ENCODE measurements at places on chromosomes 7 and 10.
A peak's percentile ranks its signal among the peaks of the same experiment; 100 is the strongest.

DNA sequence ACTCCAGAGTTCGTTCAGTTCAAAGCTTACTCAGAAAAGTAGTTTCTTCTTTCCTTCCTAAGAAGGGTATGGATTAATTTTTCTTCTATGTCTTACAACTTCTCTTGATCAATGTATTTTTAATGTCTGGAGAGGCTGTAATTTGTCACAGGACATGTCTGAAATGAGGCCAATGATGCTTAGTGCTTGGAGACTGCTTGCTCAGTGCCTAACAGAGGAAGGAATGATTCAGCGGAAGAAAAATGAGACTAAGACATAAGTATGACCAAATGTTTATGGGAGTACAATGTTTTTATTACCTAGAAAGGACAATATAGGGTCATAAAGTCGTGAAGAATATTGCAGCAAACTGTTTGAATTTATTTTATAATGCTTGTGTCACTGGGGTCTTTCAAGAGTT is 43.3 kb downstream of the GPR37 start:
- no peaks in the 10 kb centered on the region for H3K36me3 ChIP-seq
- no peak for DNase-seq
- no peak overlapping the region for H3K4me3 ChIP-seq
- no peaks in the 10 kb centered on the region for H3K4me1 ChIP-seq

- no peak overlapping the region for H3K4me3 ChIP-seq
- DNase-seq = no peak
- H3K4me1 ChIP-seq = peaks cover 16% of the 10 kb centered on the region
- no peaks in the 10 kb centered on the region for H3K36me3 ChIP-seq
- no peaks in the 10 kb centered on the region for H3K27me3 ChIP-seq
Observed at GRCh38 chr7:1142051-1142635, 17.9 kb downstream of the ZFAND2A start.

DNA sequence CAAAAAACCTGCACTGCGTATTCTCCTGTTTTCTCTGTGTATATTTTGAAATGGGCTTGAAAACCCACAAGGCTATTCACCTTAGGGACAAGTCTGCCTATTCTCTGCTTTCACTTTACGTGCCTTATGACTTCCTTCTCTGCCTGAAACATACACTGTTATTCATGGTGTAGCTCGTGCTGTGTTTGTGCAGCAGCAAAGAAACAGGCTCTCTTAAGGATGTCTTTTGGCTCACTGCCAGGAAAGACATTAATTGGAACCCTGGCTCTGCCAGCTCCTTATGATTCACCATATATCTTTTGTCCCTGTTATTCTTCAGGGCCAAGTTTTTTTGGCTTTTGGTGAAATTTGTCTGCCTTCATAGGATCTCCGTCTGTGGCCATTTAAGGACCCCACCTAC is 92.4 kb downstream of the TMEM106B start:
- H3K36me3 ChIP-seq = no peaks in the 10 kb centered on the region
- no peak overlapping the region for H3K27ac ChIP-seq
- no peak overlapping the region for H3K4me3 ChIP-seq
- no peaks in the 10 kb centered on the region for H3K27me3 ChIP-seq
- H3K4me1 ChIP-seq = peaks cover 18% of the 10 kb centered on the region
- no peak for DNase-seq

DNA sequence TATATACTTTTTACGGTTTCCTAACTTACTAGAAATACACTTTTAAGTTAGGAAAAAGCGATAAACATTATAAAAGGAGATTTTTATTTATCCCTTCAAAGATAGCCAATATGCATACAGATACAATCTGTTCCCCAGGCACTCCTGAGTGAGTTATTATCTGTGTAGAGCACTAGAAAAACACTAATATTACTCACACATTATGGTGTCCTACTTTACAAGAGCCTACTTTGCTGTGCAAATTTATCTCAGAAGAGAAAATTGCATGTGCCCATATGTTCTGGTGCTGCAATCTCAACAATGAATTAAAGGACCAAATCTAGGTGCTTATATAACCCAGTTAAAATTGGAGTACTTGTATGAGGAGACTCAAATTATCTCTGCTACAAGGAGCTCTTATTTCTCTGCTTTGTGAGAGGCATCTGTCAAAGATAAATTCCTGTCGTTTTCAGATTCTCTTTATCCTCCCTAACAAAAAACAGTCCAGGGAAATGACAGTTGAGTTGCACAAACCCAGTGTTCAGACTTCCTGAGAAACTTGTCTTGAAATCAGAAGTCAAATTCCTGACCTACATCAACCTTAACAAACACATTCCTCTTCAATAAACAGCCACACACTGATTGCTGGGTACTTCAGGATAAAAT is 28.9 kb downstream of the CPA1 start:
- no peak for DNase-seq
- H3K36me3 ChIP-seq = peaks cover 23% of the 10 kb centered on the region
- H3K27me3 ChIP-seq = no peaks in the 10 kb centered on the region
- peaks cover 32% of the 10 kb centered on the region for H3K4me1 ChIP-seq
- peak overlapping the region; percentile 69 for H3K27ac ChIP-seq
- H3K4me3 ChIP-seq = peak overlapping the region; percentile 45

DNA sequence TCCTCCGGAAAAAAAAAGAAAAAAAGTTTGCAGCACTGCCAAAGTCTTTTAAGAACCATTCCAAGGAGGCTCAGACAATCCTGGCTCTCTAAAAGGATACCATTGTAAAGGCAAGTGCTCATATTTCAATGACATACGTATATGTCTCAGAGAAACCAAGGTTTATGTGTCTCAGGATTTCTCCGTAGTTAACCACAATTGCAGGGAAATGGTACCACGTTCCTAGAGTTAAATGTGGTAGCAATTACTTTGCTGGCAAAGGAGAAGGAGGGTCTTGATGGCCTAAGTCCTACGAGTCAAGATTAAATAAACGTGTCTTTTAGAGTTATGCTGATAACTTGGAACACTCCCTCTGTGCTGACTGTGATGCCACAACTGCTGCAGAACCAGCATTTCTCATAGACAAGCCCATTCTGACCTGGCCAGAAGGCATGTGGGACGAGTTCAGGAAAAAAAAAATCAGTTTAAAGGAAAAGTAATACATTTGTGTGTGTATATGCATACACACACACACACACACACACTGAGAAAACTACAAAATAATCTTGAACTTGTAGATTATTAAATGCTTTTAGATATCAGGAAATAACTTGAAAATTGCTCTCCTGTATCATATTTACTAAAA is 245.9 kb downstream of the FGFR2 start:
- H3K4me1 ChIP-seq = no peaks in the 10 kb centered on the region
- H3K27me3 ChIP-seq = no peaks in the 10 kb centered on the region
- DNase-seq = no peak
- no peak overlapping the region for H3K27ac ChIP-seq
- no peak overlapping the region for H3K4me3 ChIP-seq

GRCh38 chr10:128286141-128286761 is 160.0 kb upstream of the MKI67 start:
- H3K4me1 ChIP-seq = no peaks in the 10 kb centered on the region
- H3K36me3 ChIP-seq = no peaks in the 10 kb centered on the region

DNA sequence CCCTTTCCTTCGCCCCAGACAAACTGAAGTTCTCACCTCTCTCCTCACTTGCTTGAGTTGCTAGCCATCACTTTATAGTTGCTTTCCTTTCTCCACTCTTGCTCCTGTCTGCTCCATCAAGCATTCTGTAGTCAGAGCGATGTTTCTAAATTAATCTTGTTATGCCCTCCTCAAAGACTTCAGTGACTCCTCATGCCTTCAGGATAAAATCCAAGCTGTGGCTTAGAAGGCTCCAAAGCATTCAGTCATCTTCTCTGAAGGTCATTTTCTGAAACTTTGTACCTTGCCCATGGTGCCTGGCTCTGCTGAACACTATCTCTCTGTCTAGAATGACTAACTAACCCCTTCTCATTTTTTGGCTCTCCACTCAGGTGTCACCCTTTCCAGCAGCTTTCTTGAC is 222.4 kb upstream of the GRB10 start:
- H3K4me3 ChIP-seq = no peak overlapping the region
- DNase-seq = no peak
- H3K36me3 ChIP-seq = no peaks in the 10 kb centered on the region
- H3K27me3 ChIP-seq = no peaks in the 10 kb centered on the region
- no peak overlapping the region for H3K27ac ChIP-seq
- no peaks in the 10 kb centered on the region for H3K4me1 ChIP-seq

- no peak for DNase-seq
- no peak overlapping the region for H3K27ac ChIP-seq
- no peaks in the 10 kb centered on the region for H3K27me3 ChIP-seq
- H3K4me1 ChIP-seq = peaks cover 6% of the 10 kb centered on the region
- H3K4me3 ChIP-seq = no peak overlapping the region
- H3K36me3 ChIP-seq = no peaks in the 10 kb centered on the region
Observed at GRCh38 chr10:70297224-70297623, 13.4 kb upstream of the NPFFR1 start.

GRCh38 chr7:155141562-155141961 is 71.4 kb downstream of the HTR5A start:
- no peak for DNase-seq
- H3K4me3 ChIP-seq = no peak overlapping the region
- H3K27ac ChIP-seq = no peak overlapping the region
- peaks cover 25% of the 10 kb centered on the region for H3K27me3 ChIP-seq

- H3K4me3 ChIP-seq = no peak overlapping the region
- no peak overlapping the region for H3K27ac ChIP-seq
- H3K4me1 ChIP-seq = peaks cover 13% of the 10 kb centered on the region
- no peak for DNase-seq
- peaks cover 3% of the 10 kb centered on the region for H3K27me3 ChIP-seq
Observed at GRCh38 chr10:2913474-2913873, 153.9 kb upstream of the PFKP start.

GRCh38 chr10:17229016-17229716 is 1.1 kb downstream of the VIM start:
- peak overlapping the region; percentile 99 for H3K27ac ChIP-seq
- H3K4me3 ChIP-seq = peak overlapping the region; percentile 98
- H3K27me3 ChIP-seq = no peaks in the 10 kb centered on the region
- DNase-seq = peak; percentile 91
- H3K36me3 ChIP-seq = peaks cover 17% of the 10 kb centered on the region

DNA sequence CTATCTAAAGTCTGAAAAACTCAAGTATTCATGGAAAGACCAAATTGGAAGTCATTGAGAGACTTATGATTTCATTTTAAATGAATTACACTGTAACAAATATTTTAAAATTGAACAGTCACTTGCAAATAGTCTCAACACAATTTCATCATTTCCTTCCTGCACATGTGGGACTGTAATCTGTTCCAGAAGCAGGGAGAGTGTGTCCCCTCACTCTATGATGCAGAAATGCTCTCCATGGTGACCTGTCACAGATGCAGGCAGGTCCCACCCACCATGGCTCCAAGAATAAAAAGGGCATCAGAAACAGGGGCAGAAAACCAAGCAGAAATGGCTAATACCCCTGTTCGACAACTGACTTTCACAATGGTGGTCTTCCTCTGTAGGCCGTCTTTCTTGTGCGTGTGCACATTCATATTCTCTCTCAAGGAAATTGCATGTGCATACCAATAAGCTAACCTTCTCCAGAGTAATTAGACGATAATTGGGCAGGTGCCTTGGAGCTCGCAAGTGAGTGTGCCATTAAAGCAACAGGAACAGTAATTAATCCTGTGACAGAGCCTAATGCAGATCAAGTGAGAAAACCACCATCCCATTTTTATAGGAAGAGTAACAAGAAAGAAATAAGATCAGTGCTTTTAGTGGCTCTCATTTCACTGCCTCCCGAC is 170.9 kb downstream of the ZMYND11 start:
- H3K27me3 ChIP-seq = no peaks in the 10 kb centered on the region
- no peak for DNase-seq

DNA sequence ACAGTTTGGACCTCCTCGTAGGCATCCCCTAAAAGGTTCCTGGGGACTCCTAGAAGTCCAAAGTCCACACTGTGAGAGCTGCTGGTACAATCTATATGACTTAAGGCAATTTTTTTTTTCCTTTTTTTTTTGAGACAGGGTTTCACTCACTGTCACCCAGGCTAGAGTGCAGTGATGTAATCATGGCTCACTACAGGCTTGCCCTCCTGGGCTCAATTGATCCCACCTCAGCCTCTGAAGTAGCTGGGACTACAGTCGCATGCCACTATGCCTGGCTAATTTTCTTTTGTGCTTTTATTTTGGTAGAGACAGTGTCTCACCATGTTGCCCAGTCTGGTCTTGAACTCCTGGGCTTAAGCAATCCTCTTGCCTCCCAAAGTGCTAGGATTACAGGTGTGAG is 4.6 kb upstream of the SPOCK2 start:
- peaks cover 19% of the 10 kb centered on the region for H3K4me1 ChIP-seq
- H3K4me3 ChIP-seq = no peak overlapping the region
- no peak for DNase-seq
- no peak overlapping the region for H3K27ac ChIP-seq
- no peaks in the 10 kb centered on the region for H3K27me3 ChIP-seq

DNA sequence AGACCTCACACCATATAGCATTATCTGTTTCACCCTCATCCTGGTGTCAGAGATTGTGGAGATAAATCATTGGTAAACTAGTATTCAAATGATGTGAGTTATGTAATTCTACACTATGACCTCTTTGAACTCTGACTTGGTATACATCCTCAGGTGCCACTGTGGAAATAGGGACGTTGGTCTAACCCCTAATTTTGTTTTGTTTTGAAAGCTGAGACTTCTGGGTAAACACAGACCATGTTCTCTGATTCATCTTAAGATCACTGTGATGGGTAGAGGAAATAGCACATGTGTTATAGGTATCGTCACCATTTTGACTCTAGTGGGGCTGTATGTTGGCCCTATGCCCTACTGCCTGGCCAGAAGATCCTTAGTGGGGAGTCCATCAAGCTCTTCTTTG is 241.6 kb downstream of the CCDC7 start:
- peaks cover 38% of the 10 kb centered on the region for H3K36me3 ChIP-seq
- no peaks in the 10 kb centered on the region for H3K27me3 ChIP-seq
- no peak overlapping the region for H3K27ac ChIP-seq
- H3K4me1 ChIP-seq = no peaks in the 10 kb centered on the region
- no peak overlapping the region for H3K4me3 ChIP-seq
- no peak for DNase-seq

- H3K27me3 ChIP-seq = no peaks in the 10 kb centered on the region
- no peaks in the 10 kb centered on the region for H3K36me3 ChIP-seq
- no peak overlapping the region for H3K4me3 ChIP-seq
- H3K27ac ChIP-seq = no peak overlapping the region
Observed at GRCh38 chr7:22445853-22446252, 54.1 kb downstream of the STEAP1B start.

- DNase-seq = no peak
- H3K27me3 ChIP-seq = no peaks in the 10 kb centered on the region
- H3K27ac ChIP-seq = no peak overlapping the region
- H3K4me3 ChIP-seq = no peak overlapping the region
- H3K4me1 ChIP-seq = no peaks in the 10 kb centered on the region
Observed at GRCh38 chr7:117163101-117163500, 159.8 kb downstream of the WNT2 start.
